ENCODE measurements at places on chromosomes 6 and 20. TPM values are rescaled to one million over a fixed set of nuclear protein-coding genes. Genes with fewer than 3 reads are reported as not detected.

DNA sequence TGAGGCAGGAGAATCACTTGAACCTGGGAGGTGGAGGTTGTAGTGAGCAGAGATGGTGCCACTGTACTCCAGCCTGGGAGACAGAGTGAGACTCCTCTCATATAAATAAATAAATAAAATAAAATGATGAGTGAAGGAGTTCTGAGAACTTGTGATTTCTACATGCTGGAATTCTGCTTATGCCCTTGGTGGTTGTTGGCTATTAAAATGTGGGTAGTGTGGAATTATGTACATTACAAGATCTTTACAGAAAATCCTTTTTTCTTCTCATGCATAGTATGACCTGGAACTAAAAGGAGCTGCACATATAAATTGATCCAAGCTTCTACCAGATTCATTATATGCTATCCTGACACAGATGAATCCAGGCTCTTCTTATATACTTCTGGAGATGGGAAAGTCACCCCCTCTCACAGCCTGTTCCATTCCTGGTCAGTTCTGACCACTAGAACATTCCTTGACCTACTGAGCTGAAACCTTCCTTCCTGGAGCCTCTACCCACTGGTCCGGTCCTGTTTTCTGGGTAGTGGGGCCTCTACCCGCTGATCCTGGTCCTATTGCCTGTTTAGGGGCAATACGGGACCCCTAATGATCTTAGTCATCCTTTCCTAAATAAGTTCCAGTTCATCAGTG, 37.7 kb upstream of the TAF8 start:
- no peak for DNase-seq

- DNase-seq: no peak
These were observed 133.9 kb upstream of the SOX4 start for GRCh38 chr6:21459641-21460040.

DNA sequence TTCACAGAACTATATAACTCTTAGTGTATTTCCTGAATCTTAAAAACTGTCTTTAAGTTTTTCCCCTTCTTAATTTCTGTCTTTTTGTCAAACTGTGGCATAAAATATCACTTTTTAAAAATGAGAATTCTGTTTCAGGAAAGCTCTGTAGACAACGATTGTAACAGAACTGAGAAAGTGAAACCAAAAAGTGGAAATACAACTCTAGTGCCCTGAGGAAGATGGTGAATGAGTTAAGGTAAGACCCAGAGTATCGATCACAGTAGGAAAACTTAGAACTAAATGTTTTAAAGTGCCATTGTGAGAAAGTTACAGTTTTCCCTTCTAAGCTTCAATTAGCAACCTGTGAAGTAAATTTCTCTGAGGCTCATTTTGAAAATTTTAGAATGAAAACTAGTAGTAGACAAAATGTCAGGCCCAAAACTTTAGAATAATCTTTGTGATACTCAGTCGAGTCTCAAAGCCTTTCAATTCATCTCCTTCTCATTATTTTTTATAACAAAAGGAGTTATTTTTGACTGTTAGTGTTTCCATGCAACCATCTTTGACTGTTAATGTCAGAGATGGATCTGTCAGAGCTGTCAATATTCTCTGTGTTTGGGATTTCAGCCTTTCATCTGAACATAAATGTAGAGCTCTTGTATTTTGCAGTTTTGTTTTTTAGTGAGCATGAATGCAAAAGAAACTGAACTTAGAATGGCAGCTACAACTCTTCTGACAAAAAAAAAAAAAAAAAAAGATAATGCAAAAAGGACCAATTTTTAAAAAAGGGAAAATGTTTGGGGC, 19.0 kb upstream of the TRDN start:
- no peak for DNase-seq

GRCh38 chr6:108947114-108947854, 99.1 kb downstream of the ARMC2 start:
- no peak for DNase-seq

DNA sequence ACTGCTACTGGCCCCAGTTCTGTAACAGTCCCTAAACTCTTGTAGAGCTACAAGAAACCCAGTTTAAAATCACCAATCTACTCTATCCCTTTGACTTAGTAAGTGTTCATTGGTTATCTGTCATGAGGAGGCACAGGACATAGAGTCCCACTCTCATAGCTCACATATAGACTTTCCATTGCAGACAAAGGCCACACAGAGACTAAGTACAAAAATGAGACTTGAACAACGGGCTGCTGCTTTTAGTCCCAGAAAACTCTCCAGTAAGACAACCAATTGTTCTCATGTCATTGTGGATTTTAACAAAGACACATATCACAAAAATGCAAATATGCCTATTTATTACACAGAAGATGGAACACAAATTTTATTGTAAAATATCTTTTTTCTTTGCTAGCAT, 197.4 kb downstream of the PTPRK start:
- DNase-seq: no peak

GRCh38 chr6:13710552-13711323, 897 bp downstream of the RANBP9 start:
- peak; percentile 37 for DNase-seq

GRCh38 chr6:21228411-21228810, 365.1 kb upstream of the SOX4 start:
- no peak for DNase-seq

DNA sequence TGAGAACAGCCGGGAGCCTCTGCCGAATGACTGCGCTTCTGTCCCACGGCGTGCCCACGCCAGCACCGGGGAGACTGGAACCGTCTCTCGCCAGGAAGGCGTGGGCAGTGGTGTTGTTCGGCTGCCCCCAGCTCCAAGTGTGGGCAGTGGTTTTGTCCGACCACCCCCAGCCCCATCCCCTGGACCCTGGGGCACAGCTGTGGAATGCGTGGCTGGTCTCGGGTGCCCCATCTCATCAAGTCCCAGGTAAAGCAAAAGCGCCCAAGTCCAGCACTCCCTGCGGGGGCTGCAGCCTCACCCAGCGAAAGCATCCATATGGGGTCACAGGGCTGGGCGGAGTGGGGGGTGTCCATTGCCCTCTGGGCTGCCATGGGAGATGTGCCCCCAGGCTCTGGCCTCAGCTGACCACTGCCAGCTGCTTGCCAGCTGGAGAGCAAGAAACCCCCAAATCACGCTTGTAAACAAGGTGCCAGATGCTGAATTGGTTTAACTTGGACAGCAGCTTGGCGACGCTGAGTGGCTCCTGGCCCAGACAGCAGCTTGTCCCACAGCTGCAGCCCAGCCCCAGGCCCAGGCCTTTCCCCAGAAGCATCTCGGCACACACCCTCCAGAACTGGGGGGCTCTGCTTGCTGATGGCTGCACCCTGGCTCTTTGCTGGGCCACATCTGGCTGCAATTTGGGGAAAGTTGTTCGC, 4.5 kb downstream of the CABLES2 start:
- no peak for DNase-seq

GRCh38 chr6:92559003-92559402, 860.4 kb downstream of the EPHA7 start:
- no peak for DNase-seq

- DNase-seq: no peak
These were observed 638.4 kb downstream of the MAFB start for GRCh38 chr20:40050596-40050995.

DNA sequence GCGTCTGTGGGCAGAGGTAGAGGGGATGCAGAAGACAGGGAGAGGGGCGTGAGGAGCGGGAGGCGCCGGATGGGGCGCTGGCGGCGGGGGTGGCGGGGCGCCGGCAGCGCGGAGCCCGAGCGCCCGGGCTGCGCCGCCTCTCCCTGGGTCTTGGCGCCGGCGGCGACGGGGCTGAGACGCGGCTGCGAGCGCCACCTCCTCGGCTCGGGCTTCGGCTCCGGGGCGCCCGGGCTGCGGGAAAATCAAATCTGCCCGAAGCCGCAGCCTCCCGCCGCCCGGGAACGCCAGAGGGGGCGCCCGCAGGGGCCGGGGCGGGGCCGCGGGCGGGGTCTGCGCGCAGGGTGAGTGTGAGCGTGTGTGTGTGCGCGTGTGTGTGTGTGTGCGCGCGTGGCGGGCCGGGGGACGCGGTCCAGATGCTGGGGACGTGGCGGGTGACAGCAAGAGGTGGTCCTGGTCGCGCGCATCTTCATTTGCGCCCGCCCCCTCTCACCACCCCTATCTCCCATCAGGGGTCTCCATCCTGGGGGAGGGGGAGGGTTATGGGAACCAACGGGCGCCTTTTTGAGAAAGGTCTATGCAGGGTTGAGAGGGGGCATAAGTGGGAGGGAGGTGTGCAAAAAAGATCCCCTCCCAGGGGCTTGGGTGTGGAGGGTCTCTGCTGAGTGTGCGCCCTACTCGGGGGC, 646 bp upstream of the CPNE5 start:
- no peak for DNase-seq

Gene CCR6
- not detected for total RNA-seq

DNA sequence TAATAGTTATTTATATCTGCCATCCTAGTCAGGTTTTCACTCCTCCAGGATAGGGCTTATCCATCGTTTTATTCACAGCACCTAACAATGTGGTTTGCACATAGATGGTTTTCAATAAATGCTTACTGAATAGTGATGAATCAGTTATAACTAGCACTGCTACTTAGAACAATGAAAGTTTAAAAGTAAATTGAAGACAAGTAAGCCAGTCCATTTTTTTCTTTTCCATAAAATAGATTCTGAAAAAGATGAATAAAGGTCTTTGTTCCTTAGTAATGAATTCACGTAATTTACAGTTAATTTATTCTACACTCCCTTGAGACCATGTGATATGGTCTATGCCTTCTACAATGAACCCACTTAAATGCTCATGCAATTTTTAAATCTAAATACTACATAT, 212.5 kb downstream of the RNGTT start:
- no peak for DNase-seq

GRCh38 chr20:52191916-52192718, 538 bp upstream of the ZFP64 start:
- peak; percentile 52 for DNase-seq

- no peak for DNase-seq
These were observed 724.8 kb downstream of the HACE1 start for GRCh38 chr6:104134876-104135275.

- DNase-seq: no peak
These were observed 133.8 kb upstream of the CST7 start for GRCh38 chr20:24815196-24815815.

Gene FAM83C
- total RNA-seq: not detected

DNA sequence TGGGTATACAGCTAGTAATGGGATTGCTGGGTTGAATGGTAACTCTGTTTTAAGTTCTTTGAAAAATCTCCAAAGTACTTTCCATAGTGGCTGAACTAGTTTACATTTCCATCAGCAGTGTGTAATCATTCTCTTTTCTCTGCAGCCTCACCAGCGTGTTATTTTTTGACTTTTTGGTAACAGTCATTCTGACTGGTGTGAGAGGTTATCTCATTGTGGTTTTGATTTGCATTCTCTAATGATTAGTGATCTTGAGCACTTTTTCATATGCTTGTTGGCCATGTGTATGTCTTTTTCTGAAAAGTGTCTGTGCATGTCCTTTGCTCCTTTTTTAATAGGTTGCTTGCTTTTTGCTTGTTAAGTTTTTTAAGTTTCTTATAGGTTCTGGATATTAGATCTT, 194.2 kb upstream of the PHACTR1 start:
- no peak for DNase-seq

- DNase-seq: no peak
These were observed 28.8 kb upstream of the NHSL1 start for GRCh38 chr6:138528137-138528536.

DNA sequence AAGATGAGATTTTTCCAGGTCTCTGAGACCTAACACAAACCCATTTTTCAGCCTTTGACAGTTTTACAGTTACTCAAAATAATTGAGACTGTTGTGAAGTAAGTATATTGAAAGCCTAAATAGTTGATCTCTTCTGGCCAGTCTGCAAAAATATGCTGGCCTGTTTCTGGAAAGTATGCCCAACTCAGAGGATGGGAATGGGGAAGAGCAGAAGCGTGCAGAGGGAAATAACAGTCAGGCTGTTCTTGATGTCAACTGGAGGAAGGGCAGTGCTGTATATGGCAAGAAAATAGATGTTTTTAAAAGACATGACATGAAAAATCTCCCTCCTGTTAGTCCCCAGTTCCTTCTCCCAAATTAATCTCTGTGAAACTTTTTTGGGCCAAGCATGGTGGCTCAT, 3.8 kb downstream of the GID8 start:
- no peak for DNase-seq
